Ammon's horn (tissue), 1 donor: ENCODE measurements at places on chromosomes 1 and 21.

- no peak for DNase-seq
These were observed 37.1 kb upstream of the RGS8 start for GRCh38 chr1:182721525-182721924.

GRCh38 chr1:61873581-61873980 is 131.3 kb downstream of the PATJ start:
- DNase-seq: no peak

DNA sequence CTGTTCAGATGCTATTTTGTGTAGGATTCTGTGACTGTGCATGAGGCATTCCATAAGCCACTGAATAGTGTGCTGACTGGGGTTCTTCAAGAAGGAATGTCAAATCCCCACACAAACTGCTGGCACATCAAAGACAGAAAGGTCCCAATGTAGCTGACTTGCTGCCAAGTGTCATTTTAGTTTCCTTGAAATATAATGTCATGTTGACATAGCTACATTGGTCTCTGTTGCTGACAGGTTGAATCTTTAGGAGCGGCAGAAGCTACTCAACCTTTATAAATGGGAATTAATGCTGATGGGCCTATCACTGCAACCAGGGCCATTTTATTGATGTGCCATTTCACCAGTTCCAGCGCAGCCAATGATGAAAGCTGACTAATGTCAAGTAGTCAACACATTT is 1110.7 kb upstream of the B3GALT2 start:
- DNase-seq: no peak

GRCh38 chr1:39214998-39215873 is 10.7 kb downstream of the MACF1 start:
- peak; percentile 45 for DNase-seq

DNA sequence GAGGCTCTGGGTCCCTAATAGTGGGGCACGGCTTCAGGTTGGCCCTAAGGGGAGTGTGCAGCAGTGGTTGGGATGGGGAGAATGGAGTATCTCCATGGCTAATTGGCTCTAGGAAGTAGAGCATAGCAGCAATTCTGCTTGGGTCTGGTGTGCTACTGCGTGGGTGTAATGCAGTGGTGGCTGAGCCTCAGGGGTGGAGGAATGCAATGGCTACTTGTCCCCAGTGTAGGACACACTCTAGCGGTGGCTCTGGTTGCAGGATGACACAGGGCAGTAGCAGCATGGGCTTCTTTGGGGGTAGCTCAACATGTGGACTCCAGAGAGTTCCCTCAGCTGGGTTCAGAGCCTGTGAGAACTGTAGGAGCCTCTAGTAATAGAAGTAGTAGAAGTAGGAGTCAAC is 91.2 kb upstream of the FAM78B start:
- DNase-seq: no peak

DNA sequence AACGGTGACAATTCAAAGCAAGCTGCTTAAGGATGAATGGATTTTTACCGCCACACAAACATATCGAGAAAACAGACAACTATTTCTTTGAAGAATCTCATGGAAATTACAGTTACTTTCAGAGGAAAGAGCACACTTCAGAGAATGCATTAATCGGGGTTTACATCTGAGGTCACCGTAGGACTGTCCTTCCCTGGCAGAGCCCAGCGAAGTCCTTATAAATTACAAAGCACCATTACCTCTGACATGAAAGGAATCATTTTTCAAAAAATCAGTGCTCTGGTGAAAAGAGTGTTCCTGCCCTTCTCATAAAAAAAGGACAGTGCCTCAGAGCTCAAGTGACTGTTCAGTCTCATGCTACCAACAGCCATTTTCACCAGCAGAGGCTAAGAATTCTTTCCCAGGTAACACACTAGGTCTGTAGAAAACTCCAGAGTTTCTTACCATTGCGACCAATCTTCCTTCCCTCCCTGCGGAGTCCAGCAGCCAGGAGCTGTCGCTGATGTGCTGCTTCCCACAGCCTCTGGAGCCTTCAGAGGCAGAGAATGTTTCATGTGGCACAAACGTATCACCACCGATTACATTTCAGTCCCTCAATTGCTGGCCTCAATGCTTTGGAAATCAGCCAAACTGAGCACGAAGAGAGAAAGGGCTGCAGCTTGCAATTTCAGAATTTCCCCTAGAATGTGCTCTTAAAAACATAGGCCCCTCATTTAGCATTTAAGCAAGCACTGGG is 75.4 kb downstream of the PLD5 start:
- peak; percentile 34 for DNase-seq

DNA sequence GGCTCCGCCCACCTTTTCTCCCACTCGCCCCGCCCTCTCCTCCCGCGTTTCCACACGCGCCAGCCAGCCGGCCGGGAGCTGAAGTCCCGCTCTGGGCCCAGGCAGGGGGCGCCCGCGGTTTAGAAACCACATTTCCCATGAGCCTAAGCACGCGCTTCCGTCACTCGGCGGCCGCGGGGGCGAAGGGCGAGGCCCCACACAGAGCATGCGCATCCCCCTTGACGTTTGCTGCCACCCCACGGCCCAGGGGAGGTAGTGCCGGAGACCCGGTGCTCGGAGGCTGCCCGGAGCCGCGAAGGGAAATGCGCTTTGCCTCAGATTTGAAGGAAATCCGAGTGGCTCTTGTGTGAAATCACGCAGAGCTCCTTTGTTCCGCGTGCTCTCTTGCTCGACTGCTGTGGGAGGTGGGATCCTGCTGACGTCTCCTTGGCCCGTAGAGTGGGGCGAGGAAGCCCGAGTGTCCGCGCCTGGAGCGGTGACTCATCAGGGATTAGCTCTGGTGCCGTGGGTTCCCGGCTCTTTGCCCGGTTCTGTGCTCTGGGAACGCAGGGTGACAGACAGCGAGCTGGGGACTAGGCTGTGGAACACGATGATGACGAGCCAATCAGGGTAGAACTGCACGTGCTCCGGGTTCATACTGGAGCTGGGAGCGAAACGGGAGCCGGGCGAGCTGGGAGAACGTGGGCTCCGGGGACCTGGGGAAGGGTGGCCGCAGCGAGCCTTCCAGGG is 406 bp upstream of the B3GALNT2 start:
- peak; percentile 99 for DNase-seq

DNA sequence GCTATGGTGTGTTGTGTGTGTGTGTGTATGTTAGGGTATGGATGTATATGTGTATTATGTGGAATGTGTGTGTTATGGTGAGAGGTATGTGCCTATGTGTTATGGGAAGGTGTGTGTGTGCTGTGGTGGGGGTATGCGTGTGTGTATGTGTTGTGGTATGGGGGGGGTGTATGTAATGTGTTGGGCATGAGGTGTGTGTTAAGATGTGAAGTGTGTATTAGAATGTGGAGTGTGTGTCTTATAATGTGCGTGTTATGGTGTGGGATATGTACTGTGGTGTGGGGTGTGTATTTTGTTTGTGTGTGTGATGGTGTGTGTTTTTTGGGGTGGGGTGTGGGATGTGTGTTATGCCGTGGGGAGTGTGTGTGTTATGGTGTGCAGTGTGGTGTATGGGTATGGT is 242.5 kb downstream of the RHOU start:
- DNase-seq: no peak

- DNase-seq: no peak
These were observed 8.4 kb upstream of the SLC37A1 start for GRCh38 chr21:42505090-42505726.

- DNase-seq: no peak
These were observed 28.3 kb downstream of the GADD45A start for GRCh38 chr1:67713057-67713846.

DNA sequence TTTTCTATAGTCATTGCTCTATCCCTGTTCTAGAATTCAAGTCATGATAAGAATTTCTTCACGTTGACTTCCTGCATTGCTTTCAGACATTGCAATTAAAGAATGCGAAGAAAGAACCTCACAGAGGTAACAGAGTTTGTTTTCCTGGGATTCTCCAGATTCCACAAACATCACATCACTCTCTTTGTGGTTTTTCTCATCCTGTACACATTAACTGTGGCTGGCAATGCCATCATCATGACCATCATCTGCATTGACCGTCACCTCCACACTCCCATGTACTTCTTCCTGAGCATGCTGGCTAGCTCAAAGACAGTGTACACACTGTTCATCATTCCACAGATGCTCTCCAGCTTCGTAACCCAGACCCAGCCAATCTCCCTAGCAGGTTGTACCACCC is 10.6 kb downstream of the APCS start:
- no peak for DNase-seq

GRCh38 chr21:33070998-33071769 is 1.2 kb downstream of the OLIG1 start:
- peak; percentile 37 for DNase-seq

- no peak for DNase-seq
These were observed 140.4 kb upstream of the UBE2U start for GRCh38 chr1:64062941-64063581.

GRCh38 chr1:39562886-39563285 is 13.7 kb downstream of the PABPC4 start:
- DNase-seq: no peak

GRCh38 chr1:2232916-2233438 is 4.9 kb downstream of the SKI start:
- DNase-seq: no peak

DNA sequence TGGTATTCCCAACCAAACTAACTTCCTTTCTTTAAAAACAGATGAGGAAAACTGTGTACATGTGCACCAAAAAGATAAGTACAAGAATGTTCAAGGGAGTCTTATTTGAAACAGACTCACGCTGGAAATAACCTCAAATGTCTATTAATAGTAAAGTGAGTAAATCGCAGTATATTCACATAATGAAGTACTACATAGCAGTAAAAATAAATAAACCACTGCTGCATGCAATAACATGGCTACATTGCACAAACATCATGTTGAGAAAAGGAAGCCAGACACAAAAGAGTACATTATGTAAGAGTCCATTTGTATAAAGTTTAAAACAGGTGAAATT is 5.2 kb upstream of the DENND2D start:
- no peak for DNase-seq

- peak; percentile 92 for DNase-seq
These were observed 20.6 kb upstream of the SH3D21 start for GRCh38 chr1:36285443-36286101.

DNA sequence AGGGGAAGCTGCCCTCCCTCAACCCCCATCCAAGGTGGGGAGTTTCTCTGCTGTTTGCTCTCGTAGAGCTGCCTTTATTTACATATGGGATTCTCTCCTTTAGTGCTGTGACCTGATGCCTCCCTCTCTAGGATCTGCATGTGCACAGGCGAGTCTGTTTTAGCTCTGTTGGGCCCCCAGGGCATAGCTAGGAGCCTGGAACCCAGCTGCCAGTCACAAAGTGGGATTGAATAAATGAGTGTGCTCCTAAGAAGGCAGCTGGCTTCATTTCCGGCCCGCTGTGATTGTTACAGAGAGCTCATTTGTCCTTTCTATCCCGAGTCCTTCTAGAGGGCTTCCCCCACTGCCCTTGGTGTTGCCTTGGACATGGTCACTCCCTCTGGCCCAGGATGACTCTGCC is 176.6 kb downstream of the GRIK3 start:
- DNase-seq: no peak

DNA sequence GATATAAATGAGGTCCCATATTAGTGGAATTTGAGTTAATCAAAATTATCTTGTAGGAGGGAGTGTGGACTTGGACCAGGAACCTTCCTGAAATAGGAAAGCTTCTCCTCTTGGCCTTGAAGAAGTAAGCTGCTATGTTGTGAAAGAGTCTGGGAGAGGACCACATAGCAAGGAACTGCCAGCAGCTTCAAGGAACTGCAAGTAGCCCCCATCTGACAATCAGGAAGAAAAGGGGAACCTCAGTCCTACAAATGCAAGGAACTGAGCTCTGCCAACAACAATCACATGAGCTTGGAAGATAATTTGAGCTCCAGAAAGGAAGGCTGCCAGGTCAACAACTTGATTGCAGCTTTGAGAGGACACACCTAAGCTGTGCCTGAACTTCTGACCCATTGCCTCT is 8.2 kb upstream of the PRMT6 start:
- peak; percentile 50 for DNase-seq

GRCh38 chr21:38081708-38082107 is 165.5 kb upstream of the KCNJ6 start:
- DNase-seq: no peak

DNA sequence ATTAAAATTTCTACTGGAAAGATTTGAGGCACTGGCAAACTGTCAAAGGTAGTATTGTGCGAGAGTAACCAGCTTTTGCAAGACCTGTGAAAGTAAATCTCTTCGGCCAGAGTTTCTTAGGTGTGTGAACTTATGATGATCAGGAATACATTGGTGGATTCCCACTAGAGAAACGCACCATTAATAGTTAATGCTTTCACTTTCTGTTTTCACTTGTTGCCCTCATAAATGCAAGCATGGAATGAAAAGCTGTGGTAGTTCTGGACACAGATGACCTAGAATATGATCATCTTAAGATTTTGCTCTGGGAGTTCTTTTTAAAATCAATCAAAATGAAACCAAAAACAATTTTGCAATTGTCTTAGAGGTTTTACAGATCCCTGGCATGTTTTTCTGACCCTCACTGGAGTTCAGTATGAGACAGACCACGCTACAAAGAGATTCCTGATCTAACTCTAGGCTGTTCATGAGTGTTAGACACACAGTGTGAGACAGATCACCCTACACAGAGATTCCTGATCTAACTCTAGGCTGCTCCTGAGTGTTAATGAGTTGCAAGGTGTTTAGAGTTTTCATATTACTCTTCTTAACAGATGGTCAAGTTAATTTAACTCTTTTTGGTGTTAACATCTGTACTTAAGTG is 98.8 kb downstream of the SDCCAG8 start:
- DNase-seq: no peak

GRCh38 chr21:35102488-35103371 is 53.6 kb upstream of the RUNX1 start:
- DNase-seq: peak; percentile 67

DNA sequence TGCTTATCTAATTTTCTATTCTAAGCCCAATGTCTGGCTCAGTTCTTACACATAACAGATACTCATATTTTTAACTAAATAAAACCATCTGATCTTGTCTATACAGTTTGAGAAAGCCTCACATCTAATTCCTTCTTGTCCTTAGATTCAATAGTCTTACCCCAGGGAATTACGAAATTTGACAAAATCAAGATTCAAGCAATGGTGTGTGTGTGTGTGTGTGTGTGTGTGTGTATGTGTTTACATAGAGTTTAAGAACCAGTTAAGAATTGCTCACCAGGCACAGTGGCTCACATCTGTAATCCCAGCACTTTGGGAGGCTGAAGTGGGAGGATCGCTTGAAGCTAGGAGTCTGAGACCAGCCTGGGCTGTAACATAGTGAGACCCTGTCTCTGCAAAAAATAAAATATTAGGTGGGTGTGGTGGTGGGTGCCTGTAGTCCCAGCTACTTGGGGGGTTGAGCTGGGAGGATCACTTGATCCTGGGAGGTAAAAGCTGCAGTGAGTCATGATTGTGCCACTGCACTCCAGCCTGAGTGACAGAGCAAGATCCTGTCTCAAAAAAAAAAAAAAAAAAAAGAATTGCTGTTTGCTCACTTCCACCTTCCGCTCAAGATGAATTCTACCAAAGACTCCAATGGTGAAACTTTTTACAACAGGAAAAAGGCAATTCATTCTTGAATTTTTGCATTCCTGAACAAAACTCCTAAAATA is 6.2 kb downstream of the WDR64 start:
- no peak for DNase-seq

DNA sequence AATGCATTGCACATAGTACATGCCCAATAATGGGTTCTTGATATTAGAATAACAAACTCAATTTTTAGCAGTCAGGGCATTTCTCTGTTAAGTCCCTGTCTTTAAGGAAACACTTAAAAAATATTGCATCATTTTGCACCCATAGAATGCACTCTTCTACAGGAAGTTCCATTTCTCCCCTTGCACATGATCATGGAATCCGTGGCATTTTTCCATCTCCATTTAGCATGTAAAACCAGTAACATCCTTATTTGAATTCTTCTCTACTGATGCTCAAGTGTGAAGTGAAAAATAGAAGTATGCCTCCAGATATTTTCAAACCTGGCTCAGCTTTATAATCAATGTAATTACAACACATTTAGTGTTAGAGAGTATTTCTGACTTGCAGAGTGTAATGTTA is 192.8 kb downstream of the RWDD3 start:
- DNase-seq: no peak
